ENCODE measurements at places on chromosomes 1 and 21. TPM values are rescaled to one million over a fixed set of nuclear protein-coding genes. Genes with fewer than 3 reads are reported as not detected.
A peak's percentile ranks its signal among the peaks of the same experiment; 100 is the strongest.

GRCh38 chr1:10338611-10339010, 60.3 kb upstream of the PGD start:
- no peaks in the 10 kb centered on the region for H3K27me3 ChIP-seq
- peaks cover 18% of the 10 kb centered on the region for H3K36me3 ChIP-seq
- H3K4me1 ChIP-seq = peaks cover 10% of the 10 kb centered on the region
- no peak overlapping the region for H3K27ac ChIP-seq

GRCh38 chr1:213484758-213485157, 433.7 kb downstream of the RPS6KC1 start:
- H3K27me3 ChIP-seq = no peaks in the 10 kb centered on the region
- no peaks in the 10 kb centered on the region for H3K36me3 ChIP-seq
- H3K27ac ChIP-seq = no peak overlapping the region
- H3K4me1 ChIP-seq = no peaks in the 10 kb centered on the region

Gene PLOD1
- 73.5 TPM for total RNA-seq

GRCh38 chr1:52899445-52899894, 22.1 kb downstream of the ECHDC2 start:
- H3K27me3 ChIP-seq = no peaks in the 10 kb centered on the region
- H3K4me3 ChIP-seq = no peak overlapping the region
- DNase-seq = no peak
- no peaks in the 10 kb centered on the region for H3K4me1 ChIP-seq

Gene MYBPH
- not detected for total RNA-seq

DNA sequence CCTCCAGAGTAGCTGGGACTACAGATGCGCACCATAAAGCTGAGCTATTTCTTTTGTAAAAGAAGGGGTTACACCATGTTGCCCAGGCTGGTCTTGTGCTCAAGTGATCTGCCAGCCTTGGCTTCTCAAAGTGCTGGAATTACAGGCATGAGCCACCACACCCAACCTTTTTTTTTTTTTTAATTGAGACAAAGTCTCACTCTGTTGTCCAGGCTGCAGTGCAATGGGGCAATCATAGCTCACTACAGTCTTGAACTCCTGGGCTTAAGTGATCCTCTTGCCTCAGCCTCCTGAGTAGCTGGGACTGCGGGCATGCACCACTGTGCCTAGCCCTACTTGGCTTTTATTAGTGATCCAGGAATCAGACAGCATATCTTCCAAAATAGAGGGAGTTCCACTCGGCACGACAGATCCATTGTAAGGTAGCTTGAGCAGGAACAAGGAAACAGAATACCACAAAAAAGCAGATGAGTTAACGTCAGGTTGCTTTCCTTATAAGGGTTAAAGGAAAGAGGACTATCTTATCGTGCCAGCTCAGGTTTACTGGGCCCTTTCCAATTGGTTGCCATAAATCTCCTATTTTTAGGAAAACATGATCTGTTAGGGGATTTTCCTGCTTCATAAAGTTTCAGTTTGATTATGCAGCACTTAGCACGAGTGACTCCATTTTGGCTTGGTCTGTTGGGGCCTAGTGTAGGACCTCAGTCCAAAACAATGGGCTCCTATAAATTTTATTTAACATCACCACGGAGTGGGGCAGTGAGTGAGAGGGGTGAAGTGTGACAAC, 45.2 kb downstream of the NENF start:
- no peak for DNase-seq
- H3K27me3 ChIP-seq = no peaks in the 10 kb centered on the region
- H3K36me3 ChIP-seq = no peaks in the 10 kb centered on the region
- H3K4me1 ChIP-seq = peaks cover 11% of the 10 kb centered on the region

GRCh38 chr1:17633654-17634053, 94.2 kb downstream of the ARHGEF10L start:
- no peaks in the 10 kb centered on the region for H3K27me3 ChIP-seq
- H3K4me1 ChIP-seq = no peaks in the 10 kb centered on the region
- H3K4me3 ChIP-seq = no peak overlapping the region
- no peak overlapping the region for H3K27ac ChIP-seq
- H3K36me3 ChIP-seq = no peaks in the 10 kb centered on the region

DNA sequence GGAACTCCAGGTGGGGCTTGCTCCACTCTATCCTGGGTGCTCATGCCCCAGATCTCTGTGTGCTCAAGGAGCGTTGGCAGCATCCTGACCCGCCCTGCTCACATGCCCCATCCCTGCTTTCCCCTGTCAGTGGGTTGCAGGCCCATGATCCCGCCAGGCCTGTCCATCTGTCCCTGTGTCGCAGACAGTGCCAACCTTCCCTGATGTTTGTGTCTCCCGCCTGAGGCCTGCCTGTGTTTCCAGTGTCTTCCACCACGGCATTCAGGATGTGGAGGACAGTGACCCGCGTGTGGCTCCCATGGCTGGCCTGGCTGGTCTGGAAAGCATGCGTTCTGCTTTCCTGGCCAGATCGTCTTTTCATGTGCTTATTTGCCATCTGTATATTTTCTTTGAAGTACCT, 82.9 kb downstream of the PCBP3 start:
- peaks cover 11% of the 10 kb centered on the region for H3K4me1 ChIP-seq
- H3K27me3 ChIP-seq = no peaks in the 10 kb centered on the region
- no peak overlapping the region for H3K4me3 ChIP-seq
- no peaks in the 10 kb centered on the region for H3K36me3 ChIP-seq
- H3K27ac ChIP-seq = no peak overlapping the region

Gene MIXL1
- 0.31 TPM for total RNA-seq

DNA sequence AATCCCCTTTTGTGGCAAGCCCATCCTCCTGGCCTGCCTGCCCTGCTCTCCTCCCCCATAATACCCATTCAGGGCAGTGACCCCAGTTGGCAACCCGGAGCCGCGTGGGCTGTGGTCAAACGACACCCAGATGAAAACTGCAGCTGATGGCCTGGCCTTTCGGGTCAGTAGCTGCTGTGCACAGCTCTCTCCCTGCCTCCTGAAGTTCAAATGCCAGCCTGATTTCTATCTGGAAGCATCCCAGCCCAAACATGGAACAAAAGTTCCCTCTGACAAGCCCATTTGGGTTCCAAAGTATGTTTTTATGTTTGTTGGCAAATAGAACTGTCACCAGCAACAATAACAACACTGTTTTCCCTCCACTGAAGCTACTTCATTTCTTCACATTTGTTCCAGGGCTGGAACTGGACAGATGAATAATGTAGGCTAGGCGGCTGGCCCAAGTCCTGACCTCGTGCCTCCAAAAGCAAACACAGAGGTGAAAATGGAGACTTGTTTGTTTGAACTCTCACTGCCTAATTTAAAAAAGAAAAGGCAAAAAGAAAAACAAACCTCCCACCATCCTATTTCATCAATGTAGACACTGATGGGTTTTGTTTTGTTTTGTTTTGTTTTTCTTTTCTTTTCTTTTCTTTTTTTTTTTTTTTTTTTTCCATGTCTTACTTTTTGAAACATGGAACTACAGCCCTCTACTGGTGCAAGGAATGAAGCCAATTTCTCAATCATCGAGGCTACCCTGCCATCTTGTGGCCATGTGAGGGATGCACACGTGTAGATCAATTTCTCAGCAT, 179.0 kb downstream of the ADSS2 start:
- no peaks in the 10 kb centered on the region for H3K27me3 ChIP-seq
- no peak overlapping the region for H3K4me3 ChIP-seq
- peaks cover 14% of the 10 kb centered on the region for H3K4me1 ChIP-seq

DNA sequence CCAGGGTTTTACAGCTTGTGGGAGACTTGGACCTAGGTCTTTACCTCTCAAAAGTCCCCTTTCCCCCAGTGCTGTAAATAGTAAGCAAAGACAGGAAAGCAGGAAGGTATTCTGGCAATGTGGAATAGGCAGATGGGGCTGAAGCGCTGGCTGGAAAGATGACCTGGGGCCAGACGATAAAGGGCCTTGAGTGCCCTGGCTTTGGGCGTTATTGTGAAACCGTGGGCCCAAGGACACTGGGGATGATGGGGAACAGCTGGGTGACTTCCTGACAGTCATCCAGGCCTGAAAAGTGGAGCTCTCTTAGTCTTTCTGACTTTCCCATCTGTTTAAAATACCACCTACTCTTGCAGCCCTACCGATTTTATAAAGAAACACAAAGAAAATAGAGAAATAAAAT, 16.3 kb downstream of the URB2 start:
- DNase-seq = no peak
- H3K4me3 ChIP-seq = no peak overlapping the region
- no peak overlapping the region for H3K27ac ChIP-seq
- no peaks in the 10 kb centered on the region for H3K36me3 ChIP-seq

DNA sequence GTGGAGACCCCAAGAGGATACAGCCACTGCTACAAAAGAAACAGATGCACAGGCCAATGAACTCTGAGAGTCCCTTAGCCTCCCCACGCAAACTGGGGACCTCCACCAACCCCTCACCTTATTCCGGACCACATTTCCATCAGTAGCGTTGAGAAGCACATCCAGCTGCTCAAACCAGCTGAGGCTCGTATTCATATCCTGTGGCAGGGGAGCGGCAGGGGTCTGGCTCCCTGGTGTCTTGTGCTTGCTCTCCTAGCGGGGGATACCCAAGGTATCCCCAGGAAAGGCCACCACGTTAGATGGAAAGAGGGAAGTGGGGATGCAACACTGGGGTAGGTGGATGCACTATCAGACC, 481 bp downstream of the CCDC163 start:
- no peaks in the 10 kb centered on the region for H3K36me3 ChIP-seq
- DNase-seq = no peak

DNA sequence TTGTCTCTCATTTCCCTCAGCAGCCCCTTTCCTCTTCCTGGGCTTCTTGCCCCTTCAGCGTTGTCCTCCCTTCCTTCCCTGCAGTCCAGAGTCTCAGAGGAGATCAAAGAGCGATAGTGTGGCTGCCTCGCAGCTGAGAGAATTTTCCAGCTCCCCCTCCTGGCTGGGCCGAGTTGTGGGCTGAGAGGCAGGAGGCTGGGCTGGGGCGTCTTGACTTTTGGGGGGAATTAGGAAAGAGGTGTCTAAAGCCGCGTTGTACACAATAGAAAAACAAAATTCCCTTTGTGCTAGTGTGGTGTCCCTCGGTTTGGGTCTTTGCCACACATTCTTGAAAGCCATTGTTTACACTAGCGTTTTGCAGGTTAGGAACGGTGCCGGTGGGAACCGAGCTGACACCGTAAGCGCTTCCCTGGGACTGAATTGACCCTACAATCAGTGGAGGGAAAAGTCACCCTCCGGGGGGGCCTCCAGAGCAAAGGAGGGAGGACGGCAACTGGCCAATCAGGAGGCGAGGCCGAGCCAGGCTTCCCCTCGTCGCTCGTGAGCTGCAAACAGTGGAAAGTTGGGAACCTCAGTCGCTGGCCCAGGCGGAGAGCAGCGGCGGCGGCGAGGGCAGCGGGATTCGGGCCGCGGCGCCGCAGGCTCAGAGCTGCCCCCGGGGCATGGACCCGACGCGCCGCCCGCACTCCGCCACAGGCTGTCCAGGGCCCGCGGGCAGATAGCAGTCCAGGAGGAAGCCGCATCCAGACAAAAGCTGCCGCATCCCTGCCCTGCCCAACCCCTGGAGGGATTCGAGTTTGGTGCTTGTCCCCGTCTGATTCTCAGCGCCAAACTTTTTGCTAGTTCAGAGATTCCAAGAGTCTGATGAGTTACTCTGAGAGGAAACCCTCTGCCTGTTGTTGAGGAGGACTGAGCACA, at the start of gene HMCN1:
HMCN1 (plus strand) TSS at position 574 of the 918 bp plus-strand sequence. CDS start 389 bp downstream, outside the sequence.
- H3K4me3 ChIP-seq = peak within 1 kb of the TSS; percentile 72
- peak; percentile 91 for DNase-seq
- no peaks in the 10 kb centered on the region for H3K27me3 ChIP-seq
- peaks cover 11% of the 10 kb centered on the region for H3K4me1 ChIP-seq
- H3K27ac ChIP-seq = peak within 1 kb of the TSS; percentile 60

Gene LRRC53
- total RNA-seq = not detected

Gene GPA33
- 0.52 TPM for total RNA-seq

DNA sequence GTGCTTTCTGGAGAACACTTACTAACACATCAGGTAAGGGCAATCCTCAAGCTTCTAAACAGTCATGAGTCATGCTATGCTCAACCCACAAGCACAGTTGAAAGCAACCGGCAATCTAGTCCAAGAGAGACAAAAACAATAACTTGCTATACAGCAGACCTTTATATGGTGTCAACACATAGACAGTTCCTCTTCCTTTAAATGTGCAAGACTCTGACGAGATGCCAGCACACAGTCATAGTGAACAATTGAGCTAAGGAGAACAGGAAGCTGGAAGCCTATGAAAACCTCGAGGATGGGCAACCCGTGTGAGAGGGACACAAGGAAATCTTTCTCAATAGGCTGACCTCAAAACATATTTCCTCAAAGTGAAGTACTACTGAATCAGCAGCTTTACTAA, 5.3 kb downstream of the ADIPOR1 start:
- no peak for DNase-seq
- no peak overlapping the region for H3K4me3 ChIP-seq
- H3K36me3 ChIP-seq = no peaks in the 10 kb centered on the region

DNA sequence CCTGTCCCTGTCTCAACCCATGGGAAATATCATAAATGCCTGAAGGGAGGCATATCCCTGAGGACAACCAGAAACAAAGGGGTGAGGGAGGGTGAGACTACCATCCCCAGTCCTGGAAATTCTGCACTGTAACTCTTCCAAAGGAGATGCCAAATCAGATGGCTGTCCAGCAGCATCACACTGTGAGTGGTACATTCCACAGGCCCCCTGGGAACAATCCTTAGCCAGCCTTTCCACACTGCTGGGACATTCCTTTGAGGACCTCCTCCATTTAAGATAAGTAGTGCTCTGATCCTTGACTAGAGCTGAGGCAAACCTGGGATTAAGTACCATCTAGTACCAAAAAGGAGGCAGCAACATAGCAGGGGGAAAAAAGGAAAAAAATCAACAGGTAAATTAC, 10.7 kb downstream of the IVL start:
- no peak overlapping the region for H3K27ac ChIP-seq
- no peaks in the 10 kb centered on the region for H3K27me3 ChIP-seq
- no peaks in the 10 kb centered on the region for H3K4me1 ChIP-seq
- no peak for DNase-seq
- no peaks in the 10 kb centered on the region for H3K36me3 ChIP-seq
